NCI-H774 (cell line): ENCODE measurements at places on chromosomes 6 and 20.
A peak's percentile ranks its signal among the peaks of the same experiment; 100 is the strongest.

DNA sequence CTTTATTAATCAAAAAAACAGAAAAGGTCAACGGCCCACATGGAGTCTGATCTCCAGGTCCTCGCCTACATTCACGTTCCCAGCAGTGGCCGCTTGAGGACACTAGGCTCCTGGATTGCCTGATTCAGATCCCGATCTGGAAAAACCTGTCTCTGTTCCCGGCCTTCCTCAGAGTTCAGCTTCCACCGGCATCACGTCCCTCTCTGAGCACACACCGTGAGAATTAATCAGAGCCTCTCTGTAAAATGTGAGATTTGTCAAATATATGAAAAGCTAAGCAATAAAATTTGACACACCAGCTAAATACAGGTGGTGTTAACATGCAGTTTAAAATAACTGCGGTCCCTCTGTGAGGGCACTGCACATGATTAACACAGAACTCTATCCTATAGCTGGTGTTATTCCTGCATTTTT is 122.8 kb upstream of the COL21A1 start:
- DNase-seq = peak; percentile 63

DNA sequence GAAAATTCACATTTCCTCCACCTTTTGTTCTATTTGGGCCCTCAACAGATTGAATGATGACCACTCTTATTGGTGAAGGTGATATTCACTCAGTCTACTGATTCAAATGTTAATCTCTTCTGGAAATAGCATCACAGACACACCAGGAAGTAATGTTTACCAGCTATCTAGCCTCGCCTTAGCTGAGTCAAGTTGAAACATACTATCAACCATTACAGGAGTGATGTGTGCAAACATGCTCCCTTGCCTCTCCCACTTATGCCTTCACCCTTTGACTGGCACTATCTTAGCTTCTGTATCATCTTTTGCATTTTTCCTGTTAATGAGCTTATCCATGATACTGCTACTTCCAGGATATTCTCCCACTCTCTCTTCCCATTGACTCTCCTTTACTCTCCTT is 191.9 kb downstream of the CENPW start:
- DNase-seq = no peak

DNA sequence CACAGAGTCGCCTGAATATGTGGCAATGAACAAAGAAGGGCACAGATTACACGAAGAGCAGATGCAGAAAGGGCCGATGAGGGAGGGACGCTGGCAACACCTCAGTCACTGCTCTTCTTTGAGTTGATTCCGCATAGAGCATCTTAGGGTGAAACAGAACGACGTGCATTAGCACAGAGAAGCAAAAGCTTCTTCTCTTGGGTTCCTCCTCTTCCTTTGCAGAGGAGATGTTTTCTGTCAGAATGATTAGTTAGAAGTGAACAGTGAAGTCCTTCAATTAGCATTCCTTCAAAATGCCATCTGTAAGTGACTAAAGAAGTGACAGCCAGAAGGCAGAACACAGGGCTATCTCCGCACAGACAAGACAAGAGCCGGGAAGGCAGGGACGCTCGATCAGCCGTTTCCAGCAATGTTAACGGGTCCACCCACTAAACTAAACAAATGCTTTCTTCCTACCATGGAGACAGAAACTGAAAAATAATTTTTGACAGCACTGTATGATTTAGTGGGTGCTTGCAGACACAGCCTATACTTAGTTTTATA is 219.8 kb upstream of the AGPAT4 start:
- DNase-seq = no peak

DNA sequence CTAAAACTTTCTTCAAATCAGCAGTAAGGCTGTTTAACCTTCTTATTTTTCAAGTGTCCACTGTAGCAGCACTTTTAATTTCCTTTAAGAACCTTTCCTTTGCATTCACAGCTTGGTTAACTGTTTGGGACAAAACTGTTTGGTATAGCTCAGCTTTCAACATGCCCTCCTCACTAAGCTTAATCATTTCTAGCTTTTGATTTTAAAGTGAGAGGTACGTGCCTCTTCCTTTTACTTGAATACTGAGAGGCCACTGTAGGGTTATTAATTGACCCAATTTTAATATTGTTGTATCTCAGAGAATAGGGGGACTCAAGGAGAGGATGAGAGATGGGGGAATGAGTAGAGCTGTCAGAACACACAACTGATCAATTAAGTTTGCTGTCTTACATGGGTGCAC is 129.5 kb upstream of the MMS22L start:
- DNase-seq = no peak

GRCh38 chr6:159390381-159390780 is 221.2 kb downstream of the FNDC1 start:
- DNase-seq = no peak

- peak; percentile 39 for DNase-seq
Measured at GRCh38 chr20:50169329-50169823, 15.9 kb upstream of the PEDS1 start.

DNA sequence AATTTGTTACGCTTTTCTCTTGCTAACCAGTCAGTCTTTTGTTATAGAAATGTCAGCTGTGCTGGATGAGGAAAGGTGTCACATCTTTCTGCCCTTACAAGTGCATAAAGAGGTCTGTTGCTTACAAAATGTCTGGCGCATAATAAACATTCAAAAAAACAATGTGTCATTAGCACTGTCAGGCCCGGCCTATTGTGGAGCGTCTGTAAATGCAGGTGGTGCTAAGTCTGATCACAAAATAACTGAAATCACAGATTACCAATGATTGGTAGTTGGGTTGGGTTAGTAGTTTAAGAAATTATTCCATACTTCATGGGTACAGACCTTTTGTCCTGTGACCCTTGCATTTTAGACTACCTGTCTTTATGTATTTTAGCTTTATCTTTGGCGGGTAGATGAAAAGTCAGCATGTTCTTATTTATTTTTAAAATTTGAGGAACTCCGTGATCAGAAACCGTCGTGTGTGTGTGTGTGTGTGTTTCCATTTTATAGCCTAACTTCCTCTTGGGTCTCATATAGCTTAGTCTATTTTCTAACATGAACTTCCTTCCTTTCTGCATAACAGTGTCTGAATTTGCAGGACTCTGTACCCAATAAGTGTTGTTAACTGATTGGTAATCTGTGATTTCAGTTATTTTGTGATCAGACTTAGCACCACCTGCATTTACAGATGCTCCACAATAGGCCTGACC is 88.1 kb upstream of the IFNGR1 start:
- DNase-seq = no peak

DNA sequence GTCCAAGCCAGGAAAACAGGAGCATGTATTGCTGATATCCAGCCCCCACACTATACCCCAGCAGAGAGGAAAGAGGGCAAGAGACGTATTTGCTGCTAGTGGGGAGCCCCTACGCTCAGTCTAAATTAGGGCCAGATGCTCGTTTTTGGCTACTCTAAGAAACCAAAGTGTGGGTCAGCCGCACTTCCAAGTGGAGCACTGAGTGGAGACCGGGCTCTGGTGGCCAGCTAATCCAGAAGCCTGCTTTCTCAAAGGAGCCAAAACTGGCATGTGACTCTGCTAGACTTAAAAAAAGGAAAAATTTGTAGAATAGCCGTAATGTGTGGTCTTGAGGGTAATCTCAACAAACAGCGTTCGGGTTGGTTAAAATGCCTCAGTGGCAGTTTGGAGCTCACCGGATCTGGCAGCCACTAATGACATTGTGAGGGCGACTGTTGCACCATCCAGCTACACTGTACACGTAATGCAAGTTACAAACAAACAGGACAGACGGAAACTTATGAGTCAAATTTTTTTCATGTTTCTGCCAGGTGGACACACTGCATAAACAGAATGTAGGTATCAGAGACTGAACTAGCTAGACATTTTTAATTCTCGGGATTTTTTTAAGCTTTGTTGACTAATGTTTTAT is 230.9 kb downstream of the FOXC1 start:
- no peak for DNase-seq

DNA sequence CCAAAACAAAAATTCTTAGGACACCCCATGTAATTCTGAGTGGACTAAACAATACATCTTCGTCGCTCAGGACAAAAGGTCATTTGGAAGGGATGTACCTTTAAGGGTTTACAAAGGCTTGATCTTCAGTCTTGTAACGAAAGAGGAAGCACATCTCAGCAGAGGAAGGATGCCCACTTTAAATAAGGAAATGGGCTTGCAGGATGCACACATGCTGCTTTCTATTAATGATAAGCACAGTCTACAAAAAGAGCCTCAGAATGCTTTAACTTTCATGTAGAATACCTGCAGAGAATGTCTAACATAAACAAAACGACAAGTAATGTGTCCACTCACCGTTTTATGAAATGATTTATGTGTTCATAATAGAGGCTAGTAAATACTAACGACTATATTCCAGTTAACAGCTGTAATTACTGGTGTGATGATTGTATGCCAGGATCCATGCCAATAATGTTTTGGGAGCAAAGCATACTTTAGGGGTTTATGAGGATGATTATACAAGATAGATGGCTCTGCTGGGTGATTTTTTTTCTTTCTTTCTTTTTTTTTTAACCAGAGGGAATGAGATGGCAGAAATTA is 216.9 kb downstream of the GMDS start:
- DNase-seq = peak; percentile 56

DNA sequence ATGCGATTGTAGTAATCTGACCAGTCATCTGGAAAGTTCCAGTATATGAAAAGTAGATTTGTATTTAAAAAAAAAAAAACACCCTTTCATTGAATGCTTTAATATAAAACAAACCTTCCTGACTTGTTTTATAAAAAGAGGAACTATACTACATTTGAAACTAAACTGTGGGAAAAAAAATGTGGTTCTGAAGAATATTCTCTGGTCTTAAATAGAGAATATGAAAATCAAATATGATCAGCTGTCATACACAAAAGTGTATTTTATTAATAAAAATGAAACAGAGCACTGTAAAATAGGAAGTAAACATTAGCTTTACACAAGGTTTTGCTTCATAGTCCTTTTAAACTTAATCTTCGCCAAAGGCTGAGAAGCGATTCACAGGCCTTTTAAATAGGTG is 25.3 kb upstream of the CD83 start:
- DNase-seq = no peak

DNA sequence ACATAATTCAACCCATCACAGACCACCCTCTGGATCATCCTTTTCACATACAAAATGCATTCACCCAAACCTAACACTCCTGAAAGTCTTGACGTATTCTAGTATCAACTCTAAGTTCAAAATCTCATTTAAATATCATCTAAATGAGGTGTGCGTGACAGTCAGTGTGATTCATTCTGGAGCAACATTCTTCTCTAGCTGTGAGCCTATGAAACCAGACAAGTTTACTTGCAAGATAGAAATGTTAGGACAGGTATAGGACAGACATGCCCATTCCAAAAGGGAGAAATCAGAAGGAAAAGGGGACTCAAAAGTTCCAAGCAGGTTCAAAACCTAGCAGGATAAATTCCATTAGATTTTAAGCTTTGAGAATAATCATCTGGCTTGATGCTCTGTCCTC is 329.7 kb downstream of the CD83 start:
- DNase-seq = no peak

DNA sequence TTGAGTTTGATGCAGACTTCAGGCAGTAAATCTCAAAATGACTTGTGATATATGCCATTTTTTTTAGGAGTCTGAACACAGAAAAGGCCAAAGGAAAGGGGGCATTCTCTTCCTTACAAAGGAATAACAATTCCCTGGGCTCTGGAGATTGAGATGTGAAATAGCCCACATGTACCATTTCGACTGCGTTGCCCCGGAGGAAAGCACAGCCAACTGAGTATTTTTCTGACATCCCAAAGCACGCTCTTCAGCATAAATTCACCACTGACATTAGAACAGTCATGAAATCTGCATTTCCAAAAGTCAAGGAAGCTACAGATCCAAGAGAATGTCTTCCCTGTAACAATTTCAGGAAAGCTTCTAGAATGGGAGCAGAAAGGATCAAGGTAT is 7.8 kb downstream of the ELOVL2 start:
- no peak for DNase-seq

DNA sequence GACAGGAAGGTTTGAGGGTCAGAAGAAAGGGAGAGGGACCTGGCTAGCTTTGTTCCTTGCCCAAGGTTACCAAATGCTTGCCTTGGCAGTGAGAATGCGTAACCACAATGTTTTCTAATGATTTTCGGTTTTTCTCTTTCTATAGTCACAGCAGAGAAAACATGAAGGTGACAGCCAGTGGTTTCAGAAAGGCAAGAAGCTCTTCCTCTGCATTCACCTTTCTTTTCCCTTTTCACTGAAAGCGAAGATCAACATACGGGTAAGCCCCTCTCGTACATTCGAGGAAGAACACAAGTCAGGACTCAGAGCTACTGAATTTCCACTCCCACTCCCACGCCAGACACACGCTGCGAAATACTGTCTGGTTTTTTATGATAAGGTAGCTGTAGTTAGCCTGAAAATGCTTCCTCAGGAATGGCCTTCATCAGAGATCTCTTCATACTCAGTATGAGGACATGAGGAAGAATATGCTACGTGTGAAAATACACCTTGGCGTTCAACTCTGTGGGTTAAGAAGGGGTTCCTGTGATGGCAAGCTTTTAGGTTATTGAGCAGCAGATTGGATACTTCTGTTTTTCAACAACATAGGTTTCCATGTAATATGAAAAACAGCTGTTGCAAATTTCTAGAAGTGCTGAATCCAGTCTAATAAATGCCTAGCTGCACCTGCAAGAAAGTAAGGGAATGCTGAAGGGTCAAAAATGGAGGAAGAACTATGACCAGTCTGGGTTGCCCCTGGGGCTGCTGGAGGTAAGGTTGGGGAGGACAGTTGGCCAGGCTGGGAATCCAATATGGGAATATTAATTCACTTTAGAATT is 7.4 kb upstream of the CD83 start:
- DNase-seq = no peak

DNA sequence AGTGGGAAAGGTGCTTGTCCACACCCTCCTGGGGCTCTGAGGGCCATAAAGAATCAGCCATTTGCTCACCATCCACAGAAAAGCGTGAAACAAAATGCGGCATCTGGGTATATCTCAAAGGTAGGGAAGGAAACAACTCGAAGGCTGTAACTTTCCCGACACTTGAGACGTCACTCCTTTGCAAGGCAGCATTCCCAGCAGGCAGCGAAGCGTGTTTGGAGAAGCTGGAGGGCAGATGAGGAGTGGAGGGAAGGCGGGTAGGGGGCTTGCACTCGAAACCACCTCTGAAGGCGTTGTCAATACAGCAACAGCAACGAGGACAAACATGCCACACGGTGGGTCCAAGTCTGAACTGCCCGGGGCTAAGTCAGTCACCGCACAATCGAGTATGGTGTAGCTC is 98.4 kb downstream of the FOXC1 start:
- DNase-seq = no peak

GRCh38 chr20:11654766-11655165 is 262.9 kb upstream of the BTBD3 start:
- DNase-seq = no peak
